ENCODE measurements at places on chromosomes 2 and 18.
A peak's percentile ranks its signal among the peaks of the same experiment; 100 is the strongest.

GRCh38 chr2:233849607-233850271, 4.6 kb downstream of the HJURP start:
- no peak for DNase-seq

DNA sequence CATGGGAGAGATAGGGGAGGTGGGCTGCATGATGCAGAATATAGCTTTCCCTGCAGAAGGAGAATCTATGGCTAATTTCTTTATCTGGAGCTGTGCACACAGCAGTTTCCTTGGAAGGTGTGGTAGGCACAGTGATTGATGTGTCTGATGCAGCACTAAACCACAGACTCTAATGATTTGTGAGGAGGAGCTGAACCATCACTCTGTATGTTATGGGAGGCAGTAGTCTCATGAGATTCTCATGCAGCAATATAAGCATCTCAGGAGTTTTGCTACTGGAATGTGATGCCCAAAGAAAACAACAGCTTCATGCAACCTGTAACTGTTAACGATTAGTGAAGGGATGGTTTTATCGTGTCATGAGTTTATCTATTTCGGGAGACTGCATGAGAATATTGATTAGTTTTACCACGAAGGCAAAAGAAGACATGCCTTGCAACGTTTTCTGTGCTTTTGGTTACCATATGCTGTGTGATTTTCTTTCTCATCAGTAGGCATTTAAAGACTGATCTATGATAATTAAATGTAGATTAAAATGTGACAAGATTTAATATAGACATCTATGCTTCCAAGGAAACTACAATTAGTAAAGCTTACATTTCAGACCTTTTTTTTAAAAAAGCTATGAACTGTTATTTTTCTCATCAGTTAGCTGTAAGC, 286.8 kb downstream of the ARL6IP6 start:
- no peak for DNase-seq

- no peak for DNase-seq
Observed at GRCh38 chr18:58687871-58688308, 16.6 kb downstream of the MALT1 start.

DNA sequence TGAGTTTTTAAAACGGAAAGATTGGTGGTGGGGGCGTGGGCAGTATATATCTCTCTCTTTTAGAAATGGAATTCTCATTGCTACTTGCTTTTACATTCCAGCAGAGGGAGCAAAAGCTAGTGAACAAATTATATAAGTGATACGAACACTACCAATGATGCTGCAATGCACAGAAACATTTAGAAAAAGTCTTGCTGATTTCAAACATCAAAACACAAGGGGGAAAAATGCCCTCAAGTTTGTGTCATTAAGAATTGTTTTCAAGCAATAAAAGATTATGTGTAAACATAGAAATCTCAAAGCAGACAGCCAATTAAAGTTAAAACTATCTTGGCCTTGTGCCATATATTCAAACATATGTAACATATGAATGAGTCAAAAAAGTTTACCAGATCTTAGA, 296.3 kb upstream of the KCNJ3 start:
- no peak for DNase-seq

GRCh38 chr2:99784282-99784681, 294.5 kb upstream of the REV1 start:
- no peak for DNase-seq

- DNase-seq, result no peak
Observed at GRCh38 chr2:12923907-12924610, 207.3 kb downstream of the TRIB2 start.

GRCh38 chr2:18932853-18933252, 343.5 kb upstream of the NT5C1B start:
- DNase-seq, result no peak

- peak; percentile 27 for DNase-seq
Observed at GRCh38 chr2:240219208-240219890, 78.9 kb upstream of the OTOS start.

DNA sequence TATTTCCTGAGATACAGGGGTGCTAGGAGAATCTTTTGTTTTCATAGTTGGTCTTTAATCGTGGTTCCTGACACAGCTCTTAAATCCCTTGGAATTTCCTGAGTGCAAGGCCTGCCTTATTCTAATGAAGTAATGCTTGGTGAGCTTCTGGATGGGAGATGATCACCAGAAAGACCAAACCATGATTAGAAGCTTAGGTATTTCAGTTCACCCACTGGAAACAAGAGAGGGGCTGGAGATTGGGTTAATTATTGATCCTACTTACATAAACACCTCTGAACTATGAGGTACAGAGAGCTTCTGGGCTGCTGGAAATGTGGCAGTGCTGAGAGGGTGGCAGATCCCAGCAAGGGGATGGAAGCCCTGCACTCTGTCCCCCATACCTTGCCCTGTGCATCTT, 406.8 kb downstream of the THSD7B start:
- DNase-seq, result no peak

- peak; percentile 5 for DNase-seq
Observed at GRCh38 chr2:128438091-128438490, 119.4 kb upstream of the HS6ST1 start.

DNA sequence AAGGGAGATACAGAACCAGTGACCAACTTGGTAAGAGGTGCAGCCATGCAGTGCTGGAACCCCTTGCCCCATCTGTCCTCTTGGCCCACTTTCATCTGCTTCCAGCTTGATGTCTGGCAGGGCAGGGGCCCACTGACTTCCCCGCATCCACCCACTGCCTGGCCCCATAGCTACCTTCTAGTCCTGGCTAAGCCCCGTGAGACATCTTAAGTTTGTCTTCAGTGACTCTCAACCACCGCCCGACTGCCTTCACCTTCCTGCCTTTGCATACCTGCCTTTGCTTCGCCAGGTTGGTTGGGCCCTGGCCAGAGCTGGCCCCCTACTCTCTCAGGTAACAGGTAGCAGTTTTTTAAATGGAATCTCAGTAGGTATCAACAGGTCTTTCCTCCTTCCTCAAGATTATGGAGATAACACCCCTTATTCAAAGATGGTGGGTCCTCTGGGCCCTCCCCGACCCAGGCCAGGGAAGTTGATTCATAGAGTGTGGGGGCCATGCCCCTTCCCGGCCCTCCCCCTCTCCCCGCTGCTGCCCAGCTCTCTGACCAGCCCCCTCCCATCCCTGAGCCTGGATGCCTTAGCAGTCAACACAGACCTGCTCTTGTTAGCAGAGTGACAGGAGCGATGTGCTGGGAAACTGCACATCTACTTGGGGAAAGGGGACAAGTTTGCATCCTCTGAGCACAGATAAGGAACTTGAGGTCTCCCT, 2.8 kb downstream of the ARID5A start:
- no peak for DNase-seq

DNA sequence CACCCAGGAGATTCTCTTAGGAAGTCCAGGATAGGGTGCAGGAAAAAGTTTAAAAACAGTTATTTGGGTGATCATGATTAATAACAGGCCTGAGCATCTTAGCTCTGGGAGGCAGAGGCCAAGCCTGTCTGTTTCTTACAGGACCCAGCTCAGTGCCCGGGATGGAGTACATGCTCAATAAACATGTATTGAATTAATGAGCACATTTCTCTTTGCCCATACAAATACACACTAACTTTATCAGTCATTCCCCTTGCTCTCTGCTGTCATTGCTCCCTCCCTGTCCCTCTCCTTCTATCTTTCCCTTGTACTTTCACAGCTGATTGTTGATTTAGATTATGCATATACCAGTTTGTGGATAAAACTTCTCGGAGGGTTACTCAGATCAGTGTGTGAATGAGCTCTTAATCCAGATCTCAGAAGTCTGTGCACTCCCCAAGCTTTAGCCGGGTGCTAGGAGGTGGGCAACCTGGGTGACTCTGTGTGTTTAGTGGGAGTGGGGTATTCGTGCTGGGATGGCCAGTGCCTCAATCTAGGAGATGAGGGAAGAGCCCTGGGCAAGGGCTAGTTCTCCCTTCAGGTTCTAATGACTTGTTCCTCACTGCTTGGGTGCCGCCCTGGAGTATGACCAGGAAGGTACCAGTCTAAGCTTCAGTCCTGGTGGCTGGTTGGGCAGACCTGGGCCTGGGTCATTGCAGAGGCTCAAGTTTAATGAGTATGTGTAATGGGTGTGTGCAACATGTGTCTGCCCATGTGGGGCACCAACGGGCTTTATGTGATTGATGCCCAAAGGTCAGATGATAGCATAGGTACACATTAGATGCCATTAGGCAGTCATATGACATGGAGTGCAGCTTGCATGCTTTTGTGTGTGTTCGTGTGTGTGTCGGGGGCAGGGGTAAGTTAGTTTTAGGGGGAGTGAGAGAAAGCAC, 10.6 kb downstream of the EMX1 start:
- no peak for DNase-seq

DNA sequence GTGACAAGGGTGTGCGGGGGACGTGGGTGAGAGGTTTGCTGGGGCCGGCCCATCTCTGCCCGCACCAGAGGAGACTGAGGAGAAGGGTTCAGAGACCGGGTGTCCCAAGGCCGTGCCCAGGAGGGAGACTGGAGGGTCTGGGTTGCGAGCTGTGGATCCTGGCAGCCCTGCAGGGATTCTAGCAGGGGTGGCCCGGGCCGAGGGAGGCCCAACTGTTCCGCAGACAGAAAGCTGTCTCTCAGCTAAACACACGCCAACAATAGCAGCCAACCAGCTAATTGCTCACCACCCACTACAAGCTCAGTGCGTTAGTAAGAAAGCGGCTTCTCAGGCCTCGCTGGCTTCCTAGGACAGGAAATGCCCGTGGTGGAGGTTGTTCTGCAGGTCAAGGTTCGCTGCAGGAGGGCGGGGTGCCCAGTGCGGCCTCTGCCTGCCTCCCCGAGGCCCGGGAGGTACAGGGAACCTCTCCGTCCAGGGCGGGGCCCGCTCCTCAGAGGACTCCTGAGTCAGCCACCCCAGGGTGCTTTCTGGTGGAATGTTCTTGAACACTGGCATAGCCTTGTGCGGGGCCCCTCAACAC, 282.0 kb upstream of the PXDN start:
- DNase-seq, result no peak

GRCh38 chr2:127712999-127713398, 11.7 kb downstream of the SFT2D3 start:
- no peak for DNase-seq

DNA sequence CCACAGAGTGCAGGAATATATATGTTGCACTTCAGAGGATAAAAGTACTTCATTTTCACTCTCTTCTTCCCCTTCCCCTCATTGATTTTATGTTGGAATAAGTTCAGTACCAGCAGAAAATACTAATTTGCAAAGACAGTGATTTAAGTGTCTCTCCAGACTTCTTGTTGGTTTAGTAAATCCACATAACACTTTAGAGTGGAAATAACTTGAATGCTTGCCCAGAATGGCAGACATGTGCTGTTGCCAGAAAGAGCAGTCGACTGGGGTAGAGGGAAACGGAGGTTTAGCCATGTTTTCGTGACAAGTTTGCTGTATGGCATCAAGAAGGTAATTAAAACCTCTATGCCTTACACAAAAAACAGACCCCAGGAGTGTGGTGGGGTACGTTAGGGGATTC, 246.0 kb upstream of the CXCR4 start:
- no peak for DNase-seq

DNA sequence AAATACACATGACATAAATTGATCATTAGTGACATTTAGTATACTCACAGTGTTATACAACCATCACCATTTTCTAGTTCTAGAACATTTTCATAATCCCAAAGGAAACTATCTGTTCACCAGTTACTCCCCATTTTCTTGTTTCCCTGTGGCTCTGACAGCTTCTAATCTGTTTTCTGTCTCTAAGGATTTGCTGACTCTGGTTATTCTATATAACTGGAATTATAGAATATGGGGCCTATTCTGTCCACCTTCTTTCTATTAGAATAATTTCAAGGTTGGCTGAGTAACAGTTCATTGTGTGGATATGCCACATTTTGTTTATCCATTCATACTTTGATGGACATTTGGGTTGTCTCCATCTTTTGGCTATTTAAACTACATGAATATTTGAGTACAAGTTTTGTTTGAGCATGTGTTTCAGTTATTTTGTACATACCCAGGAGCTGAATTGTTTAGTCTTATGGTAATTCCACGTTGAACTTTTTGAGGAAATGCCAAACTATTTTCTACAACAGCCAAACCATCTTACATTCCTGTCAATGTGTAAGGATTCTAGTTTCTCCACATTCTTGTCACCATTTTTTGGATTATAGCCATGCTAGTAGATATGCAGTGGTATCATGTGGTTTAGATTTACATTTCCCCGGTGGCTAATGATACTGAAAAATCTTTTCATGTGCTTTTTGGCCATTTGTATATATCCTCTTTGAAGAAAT, 20.5 kb downstream of the KIAA1328 start:
- DNase-seq, result no peak

- DNase-seq, result no peak
Observed at GRCh38 chr2:221264318-221264717, 307.8 kb downstream of the EPHA4 start.

DNA sequence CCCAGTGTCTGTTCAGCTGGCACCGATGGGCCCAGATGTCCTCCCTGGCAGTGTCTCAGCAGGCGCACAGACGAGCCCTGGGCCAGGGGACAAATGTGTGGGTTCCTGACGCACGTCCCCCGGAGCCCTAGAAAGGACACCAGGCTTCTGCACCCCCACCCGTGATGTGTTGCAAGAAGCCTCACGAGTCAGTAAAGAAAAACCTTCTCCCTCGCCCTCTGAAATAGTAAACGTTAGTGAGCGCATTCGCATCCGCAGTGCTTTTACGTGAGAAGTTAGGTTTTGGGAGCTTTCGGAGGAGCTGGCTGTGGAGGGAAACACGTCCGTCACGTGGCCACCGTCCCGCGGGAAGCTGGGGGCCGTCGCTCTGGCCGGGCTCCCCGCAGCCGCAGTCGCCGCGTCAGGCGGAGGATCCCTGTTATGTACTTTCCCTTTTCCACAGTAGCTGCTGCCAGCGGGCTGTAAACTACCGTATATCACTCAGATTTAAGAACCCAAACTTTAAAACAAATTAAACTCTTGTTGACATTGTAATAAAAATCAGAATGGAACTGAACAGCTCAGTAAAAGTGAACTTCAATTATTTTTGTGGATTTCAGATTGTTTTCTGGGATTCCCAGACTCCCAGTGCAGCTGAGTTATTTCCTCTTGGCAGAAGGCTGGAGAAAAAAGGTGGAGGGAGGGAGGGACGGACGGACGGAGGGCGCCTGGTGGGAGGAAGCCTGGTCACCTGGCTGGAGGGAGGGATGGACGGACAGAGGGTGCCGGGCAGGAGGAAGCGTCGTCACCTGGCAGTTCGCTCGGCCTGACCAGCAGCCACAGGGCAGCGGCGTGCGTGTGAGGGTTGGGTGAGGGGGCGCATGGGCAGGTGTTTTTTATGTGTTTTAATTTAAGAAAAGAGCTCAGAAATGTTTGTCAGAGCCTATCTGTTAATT, 112.1 kb downstream of the NFATC1 start:
- no peak for DNase-seq

DNA sequence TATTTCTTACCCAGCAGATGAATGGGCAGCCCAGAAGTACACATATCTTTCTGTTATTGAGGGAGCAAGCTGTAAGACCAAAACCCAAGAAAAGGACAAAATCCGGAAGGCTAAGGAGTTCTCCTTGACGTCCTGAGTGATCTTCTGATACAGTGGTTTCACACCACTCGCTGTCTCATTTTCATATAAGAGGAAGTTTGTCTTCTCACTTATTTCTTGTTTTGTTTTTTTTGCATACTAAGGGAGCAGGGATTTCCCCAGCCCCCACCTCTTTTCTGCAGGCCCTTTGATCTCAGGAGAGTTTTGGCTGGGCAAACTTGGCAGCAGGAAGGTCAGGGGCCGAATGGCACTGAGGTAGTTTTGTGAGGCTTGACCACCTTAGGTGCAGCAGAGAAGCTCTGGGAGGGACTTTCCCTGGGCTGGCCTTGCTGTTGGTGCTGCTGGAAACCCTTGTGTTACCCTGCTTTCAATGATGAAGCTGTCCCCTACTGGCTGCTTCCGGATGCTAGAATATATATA, 13.3 kb downstream of the CHRNA1 start:
- no peak for DNase-seq
